ENCODE measurements at places on chromosomes 5 and 9.

DNA sequence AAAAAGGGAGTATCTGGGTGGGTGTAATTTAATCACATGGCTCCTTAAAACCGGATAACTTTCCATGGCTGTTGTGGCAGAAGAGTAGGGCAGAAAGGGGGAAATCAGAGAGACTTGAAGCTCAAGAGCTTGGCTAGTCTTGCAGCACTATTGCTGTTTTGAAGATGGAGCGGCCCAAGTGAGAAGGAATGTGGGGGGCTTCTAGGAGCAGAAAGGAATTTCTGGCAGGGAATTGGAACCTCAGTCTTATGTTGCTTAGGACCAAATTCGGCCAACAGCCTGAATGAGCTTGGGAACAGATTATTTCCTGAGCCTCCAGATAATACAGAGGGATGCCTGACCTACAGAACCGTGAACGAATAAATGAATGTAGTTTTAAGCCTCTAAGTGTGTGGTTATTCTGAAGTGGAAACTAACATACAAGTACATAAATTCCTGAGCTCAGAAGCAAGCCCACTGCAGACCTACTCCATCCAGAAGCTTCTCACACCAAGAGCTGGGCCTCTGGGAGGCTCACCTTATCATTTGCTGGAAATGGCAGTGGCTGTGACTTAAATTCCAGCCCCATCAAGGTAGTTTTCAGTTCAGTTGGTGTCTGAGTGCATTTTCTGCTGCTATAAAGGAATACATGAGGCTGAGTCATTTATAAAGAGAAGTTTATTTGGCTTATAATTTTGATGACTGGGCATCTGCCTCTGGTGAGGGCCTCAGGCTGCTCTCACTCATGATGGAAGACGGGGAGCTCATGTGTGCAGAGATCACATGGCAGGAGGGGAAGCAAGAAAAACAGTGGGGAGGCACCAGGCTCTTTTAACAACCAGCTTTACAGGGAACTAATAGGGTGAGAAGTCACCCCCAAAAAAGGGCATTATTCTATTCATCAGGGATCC is 15.3 kb upstream of the TMEM174 start:
- H3K27me3 ChIP-seq: no peaks in the 10 kb centered on the region
- H3K36me3 ChIP-seq: no peaks in the 10 kb centered on the region
- no peak overlapping the region for H3K27ac ChIP-seq
- H3K4me1 ChIP-seq: no peaks in the 10 kb centered on the region
- no peak for DNase-seq

GRCh38 chr9:133788819-133789717 is 50.9 kb upstream of the SARDH start:
- H3K4me3 ChIP-seq: no peak overlapping the region
- no peak for DNase-seq
- H3K27me3 ChIP-seq: no peaks in the 10 kb centered on the region
- H3K4me1 ChIP-seq: peaks cover 6% of the 10 kb centered on the region
- no peaks in the 10 kb centered on the region for H3K36me3 ChIP-seq
- no peak overlapping the region for H3K27ac ChIP-seq

DNA sequence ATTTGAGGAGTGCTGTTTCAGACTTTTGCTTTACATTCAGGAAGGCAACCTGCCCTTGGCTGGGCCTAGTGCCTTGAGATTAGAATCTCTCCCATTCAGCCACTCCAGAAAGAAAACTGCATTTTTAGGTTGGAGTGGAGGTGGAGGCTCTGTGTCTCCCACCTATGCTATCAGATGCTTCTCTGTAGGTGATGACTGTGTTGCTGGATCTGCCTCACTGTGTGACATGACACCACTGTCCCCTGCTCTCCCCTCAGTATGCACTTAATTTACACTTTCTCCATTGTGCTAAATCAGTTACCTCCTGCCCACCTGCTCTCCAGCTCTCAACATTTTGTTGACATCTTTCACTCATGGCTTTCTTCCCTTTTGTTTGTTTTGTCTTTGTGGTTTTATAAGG is 265.8 kb downstream of the TENT4A start:
- H3K27ac ChIP-seq: no peak overlapping the region
- no peak overlapping the region for H3K4me3 ChIP-seq
- no peak for DNase-seq
- no peaks in the 10 kb centered on the region for H3K4me1 ChIP-seq
- no peaks in the 10 kb centered on the region for H3K36me3 ChIP-seq

- no peaks in the 10 kb centered on the region for H3K36me3 ChIP-seq
- H3K27ac ChIP-seq: no peak overlapping the region
- H3K4me1 ChIP-seq: no peaks in the 10 kb centered on the region
- no peaks in the 10 kb centered on the region for H3K27me3 ChIP-seq
Observed at GRCh38 chr9:133676450-133676849, 40.3 kb downstream of the DBH start.

GRCh38 chr5:111582993-111583601 is 70.8 kb upstream of the STARD4 start:
- H3K4me3 ChIP-seq: no peak overlapping the region
- H3K27ac ChIP-seq: no peak overlapping the region
- no peaks in the 10 kb centered on the region for H3K27me3 ChIP-seq
- no peaks in the 10 kb centered on the region for H3K36me3 ChIP-seq
- DNase-seq: no peak

- no peaks in the 10 kb centered on the region for H3K4me1 ChIP-seq
- H3K27me3 ChIP-seq: no peaks in the 10 kb centered on the region
- H3K27ac ChIP-seq: no peak overlapping the region
- no peaks in the 10 kb centered on the region for H3K36me3 ChIP-seq
Observed at GRCh38 chr5:14743601-14744295, 79.2 kb downstream of the OTULIN start.

Measured in Panc1 (cell line).